ENCODE measurements at places on chromosomes 7 and 10. TPM values are rescaled to one million over a fixed set of nuclear protein-coding genes. Genes with fewer than 3 reads are reported as not detected.

BAMBI gene
- polyA plus RNA-seq, result 134 TPM

DNA sequence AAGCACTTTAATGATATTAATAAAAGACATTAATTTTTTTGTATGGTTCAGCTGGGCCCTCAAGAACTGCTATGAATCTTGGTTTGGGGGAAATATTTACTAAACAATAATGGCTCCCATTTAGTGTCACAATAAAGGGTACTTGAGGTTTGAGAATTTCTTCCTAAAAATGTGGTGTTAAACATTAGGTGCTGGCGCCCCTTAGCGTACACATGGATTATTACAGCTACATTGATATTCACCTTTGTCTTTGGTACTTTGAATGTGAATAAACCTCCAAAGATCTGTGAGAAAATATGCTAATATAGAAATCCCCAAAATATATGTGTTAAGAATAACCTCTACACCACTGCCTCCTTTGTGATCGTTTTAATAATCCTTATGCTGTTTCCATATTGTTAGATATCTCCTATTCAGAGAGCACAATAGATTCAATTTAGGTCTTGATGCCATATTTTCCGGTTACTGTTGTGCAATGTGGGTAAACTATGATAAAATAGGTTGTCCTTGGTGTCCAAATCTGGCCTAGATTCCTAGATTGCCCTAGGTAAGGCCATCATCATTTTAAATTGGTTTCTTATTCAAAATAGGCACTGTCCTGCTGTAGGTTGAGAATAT lies 161.8 kb upstream of the CACNA2D1 start:
- no peak for DNase-seq

- DNase-seq, result no peak
Observed at GRCh38 chr10:3873728-3874461, 88.9 kb upstream of the KLF6 start.

TWNK gene
- 10.2 TPM for polyA plus RNA-seq

DNA sequence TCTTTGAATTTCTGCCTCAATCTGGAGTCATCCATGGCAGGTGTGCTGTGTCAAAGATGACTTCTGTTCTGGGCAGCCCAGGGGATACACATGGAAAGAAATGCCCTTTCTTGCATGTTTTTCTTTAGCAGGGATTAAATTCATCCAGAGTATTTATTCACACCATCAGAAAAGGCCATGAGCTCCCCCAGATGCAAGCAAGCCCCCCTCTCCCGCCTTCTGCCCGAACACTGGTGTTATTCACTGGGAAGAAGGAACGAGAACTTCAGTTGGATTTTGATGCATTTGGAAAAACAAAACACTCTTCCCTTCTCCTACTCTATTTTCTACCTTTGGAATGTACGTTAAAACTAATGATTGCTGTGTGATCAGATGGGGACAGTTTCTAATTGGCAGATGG lies 1.4 kb downstream of the PLPP4 start:
- no peak for DNase-seq

GPR146 gene
- polyA plus RNA-seq, result 7.0 TPM

- DNase-seq, result no peak
Observed at GRCh38 chr7:112254156-112254555, 47.7 kb downstream of the ZNF277 start.

DNA sequence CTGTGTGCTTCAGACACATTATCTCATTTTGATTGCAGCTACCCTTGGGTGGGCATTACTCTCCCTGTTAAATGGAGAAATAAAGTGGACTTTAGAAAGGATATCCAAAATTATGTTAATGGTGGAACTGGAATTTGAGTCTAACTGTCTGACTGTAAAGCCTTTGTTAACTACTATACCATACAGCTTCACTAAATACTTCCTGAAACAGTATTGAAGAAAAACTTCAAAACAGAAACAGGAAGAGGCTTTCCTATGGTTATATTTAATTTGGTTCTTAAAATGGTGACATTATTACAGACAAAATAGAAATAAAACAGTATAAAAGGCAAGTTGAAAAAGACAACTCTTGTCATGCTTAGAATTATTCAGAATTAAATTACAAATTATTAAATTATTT lies 25.0 kb downstream of the SPAG6 start:
- no peak for DNase-seq

- DNase-seq, result no peak
Observed at GRCh38 chr7:124191713-124192112, 158.8 kb upstream of the TMEM229A start.

DNA sequence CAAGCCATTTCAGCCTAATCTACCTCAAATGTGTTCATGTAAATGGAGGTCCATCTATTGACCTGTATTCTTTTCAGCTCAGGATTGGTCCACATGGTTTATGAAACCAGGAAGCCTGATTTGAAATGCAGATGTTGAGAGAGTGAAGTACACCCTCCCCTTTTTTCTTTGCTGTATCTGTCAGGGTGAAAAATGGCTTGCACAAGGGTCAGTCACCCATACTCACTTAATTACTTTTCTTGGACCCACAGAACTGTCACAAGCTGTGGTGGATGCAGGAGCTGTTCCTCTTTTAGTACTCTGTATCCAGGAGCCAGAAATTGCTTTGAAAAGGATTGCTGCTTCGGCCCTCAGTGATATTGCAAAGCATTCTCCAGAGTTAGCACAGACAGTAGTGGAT lies 41.2 kb downstream of the SPAG6 start:
- DNase-seq, result no peak

POLR2J2 gene
- polyA plus RNA-seq, result 3.8 TPM

FGFBP3 gene
- 3.2 TPM for polyA plus RNA-seq

DNA sequence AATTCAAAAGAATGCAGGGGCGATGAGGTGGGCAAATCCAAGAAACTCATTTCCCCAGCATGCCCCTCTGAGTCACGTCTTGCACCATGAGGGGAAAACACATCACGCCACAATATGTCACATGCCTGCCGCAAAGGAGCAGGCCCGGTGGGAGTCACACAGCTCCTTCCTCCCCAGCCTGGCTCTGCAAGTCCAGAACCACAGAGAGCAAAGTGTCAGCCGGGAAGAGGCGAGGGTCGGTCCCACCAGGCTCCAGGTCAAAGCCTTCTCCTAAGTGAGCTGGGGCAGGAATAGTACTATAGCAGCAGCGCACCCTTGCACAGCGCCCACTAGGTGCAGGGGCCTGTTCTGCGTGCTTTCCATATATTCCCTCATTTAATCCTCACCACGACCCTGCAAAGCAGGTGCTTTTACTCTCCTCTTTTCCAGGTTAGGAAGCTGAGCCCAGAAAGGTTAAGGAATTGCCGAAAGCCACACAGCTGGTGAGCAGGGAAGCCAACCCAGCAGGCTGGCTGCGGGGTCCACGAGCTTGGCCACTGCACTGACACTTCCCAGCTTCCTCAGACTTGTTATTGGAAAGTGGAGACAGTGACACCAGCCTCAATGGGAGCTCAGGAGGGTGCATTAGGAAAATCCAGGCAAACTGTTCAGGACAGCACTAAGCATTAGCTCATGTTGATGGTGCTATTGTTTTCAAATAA lies 94.0 kb upstream of the ZMIZ1 start:
- DNase-seq, result no peak

TET1 gene
- 19.7 TPM for polyA plus RNA-seq

OR9A4 gene
- polyA plus RNA-seq, result not detected

KAZALD1 gene
- polyA plus RNA-seq, result 8.4 TPM

DNA sequence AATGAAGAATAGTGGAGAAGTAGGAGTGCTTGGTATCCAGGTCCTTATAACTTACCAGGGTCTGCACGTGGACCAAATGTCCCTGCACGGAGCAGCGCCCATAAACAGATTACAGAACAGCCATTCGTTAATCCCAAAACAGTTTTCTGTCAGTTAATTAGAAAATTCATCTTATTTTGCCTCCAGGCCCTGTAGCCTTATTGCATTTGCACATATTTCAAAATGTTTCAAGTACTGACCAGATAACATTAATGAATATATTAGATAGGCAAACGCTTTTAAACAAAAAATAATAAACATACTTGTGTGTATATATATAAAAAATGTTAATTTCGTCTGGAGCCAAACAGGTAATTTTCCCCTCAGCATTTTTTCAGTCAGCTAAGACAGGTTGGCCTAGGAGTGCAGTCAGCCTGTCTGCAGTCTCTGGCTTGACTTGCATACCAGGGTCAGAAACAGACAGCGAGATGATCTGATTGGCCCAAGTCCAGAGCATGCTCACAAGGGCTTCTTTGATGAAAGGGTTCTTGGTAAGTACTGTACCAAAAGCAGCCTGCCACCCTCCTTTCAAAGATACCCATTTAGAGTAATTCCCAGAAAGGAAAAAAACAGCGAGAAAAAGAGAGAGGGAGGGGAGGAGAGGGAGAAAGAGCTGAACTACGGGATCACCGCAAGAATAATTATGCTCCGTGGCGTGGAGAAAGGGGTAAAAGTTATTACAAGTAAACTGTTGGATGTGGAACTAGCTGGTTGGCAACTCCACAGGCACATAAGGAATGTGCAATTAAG lies 194.4 kb upstream of the TCF7L2 start:
- no peak for DNase-seq

GRCh38 chr10:46516660-46517416 lies 39.6 kb downstream of the GPRIN2 start:
- no peak for DNase-seq

FKBP9 gene
- 153 TPM for polyA plus RNA-seq

DNA sequence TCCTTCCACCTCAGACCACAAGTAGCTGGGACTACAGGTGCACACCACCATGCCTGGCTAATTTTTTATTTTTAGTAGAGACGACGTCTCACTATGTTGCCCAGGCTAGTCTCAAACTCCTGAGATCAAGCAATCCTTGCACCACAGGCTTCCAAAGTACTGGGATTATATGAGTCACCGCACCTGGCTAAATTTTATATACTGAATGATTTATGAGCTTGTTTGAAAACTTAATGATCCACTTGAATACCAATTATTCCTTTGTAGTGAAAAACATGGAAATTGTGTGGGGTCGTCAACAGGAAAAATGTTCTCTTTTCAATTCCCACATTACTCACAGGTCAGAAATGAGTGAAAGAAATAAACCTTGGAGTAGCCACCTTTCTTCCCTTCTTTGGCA lies 31.3 kb downstream of the RAPGEF5 start:
- DNase-seq, result no peak

CALHM3 gene
- not detected for polyA plus RNA-seq

FAM3C gene
- polyA plus RNA-seq, result 68.1 TPM

PITRM1 gene
- 66.0 TPM for polyA plus RNA-seq

GRCh38 chr10:80279146-80279545 lies 10.3 kb downstream of the MAT1A start:
- no peak for DNase-seq

- DNase-seq, result no peak
Observed at GRCh38 chr10:100600218-100600617, 64.5 kb downstream of the HIF1AN start.

- no peak for DNase-seq
Observed at GRCh38 chr7:151682831-151683614, 163.3 kb upstream of the RHEB start.

DNA sequence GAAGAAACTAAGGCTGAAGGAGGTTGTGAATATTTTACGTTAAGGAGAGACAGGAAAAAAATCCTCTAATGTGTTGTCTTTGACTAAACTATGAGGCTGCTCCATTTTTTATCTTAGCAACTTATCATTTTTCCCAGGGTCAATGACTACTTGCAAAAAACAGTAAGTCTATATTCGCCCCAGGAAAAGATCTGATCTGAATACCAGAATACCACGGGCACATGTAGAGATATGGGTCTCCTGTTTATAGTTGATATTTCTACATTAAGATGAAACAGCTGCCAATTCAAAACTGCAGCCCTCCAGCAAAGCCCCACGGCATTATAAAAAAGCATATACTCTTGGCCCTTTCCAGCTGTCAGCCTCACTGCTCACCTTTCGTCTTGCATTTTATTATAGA lies 358.4 kb downstream of the SH2D4B start:
- DNase-seq, result no peak

DNA sequence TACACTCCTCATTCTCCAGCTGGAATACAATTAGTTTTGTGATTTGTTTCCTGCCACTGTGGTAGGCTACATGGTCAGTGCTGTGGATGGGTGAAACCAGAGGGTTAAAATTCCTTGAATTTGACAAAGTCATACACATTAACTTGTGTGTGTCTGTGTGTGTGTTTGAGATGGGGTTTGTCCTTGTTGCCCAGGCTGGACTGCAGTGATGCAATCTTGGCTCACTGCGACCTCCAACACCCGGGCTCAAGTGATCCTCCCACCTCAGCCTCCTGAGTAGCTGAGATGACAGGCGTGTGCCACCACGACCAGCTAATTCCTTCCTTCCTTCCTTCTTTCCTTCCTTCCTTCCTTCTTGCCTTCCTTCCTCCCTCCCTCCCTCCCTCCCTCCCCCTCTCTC lies 24.8 kb upstream of the GIMAP8 start:
- DNase-seq, result no peak

- no peak for DNase-seq
Observed at GRCh38 chr7:138749960-138750359, 47.8 kb upstream of the TMEM213 start.

TMEM140 gene
- polyA plus RNA-seq, result 20.4 TPM

DNA sequence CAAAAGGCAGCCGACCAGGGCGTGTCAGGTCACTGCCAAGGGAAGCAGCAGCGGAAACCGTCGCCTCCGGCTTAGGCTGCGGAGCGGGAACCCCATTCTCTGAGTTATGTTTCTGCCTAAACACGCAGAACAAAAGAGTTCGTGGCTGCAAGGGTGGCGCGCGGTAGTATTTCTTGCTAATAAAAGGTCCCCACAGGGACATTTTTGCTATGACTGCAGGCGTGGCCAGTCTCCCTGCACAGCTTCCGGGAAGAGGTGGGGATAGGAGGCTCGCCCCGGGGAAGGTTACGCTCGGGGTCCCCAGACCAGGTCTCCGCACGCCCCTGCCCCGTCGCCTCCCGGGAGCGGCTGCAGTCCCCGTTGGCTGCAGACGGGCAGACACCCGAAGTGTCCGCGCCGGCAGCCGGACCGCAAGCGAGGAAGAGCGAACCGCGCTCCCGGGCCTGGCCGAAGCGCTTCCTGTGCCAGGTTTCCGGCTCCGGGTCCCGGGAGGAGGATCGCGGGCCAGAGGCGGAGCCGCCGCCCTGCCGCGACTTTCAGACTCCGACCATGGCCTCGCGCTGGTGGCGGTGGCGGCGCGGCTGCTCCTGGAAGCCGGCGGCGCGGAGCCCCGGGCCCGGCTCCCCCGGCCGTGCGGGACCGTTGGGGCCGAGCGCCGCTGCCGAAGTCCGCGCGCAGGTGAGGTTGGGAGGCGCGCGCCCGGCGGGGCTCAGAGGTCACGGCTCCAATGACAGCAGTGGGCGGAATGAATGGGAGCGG lies at the start of gene PDSS1:
Gene PDSS1, plus strand, starts transcription at position 539 of the 759 bp plus-strand sequence. Its CDS starts 11 bp downstream, at position 550.
- DNase-seq, result peak; percentile 63
